ENCODE measurements at places on chromosomes 12 and 14.

DNA sequence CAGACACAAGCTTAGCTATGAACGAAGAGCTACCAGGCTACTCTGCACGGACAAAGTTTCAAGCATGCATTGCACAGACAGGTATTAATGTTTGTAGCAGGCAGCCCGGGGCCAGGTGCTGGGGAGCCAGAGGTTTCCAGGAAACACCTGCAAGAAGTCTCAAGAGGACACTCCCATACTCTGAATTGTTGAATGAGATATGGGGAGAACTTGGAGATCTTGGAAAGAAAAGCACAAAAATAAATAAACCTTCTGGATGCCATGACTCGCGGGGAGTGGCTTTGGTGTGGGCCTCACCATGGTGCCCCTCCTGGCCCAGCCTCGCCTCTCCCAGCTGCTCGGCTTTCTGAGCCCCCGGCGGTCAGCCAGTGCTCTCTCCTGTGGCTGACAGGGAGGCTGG lies 186.8 kb downstream of the TTC7B start:
- DNase-seq, result no peak

DNA sequence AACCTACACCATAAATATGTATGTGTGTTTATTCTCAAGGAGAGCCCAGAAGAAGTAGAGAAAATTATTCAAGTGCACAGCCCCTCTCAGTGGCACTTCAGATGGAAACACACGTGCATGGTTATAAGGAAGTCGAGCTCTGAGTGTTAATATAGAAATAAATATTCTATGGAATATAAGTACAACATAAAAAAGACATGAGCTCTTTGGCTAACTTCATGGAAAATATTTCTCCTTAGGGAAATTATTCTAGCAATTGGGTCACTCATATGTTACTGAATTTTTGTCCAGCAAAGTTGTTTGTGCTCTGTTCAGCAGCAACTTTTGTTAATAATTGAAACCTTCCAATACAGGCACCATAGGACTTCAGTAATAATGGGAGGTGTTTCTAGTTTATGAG lies 939.0 kb downstream of the LRFN5 start:
- no peak for DNase-seq

- DNase-seq, result no peak
Measured at GRCh38 chr14:96735526-96735925, 61.7 kb upstream of the VRK1 start.

DNA sequence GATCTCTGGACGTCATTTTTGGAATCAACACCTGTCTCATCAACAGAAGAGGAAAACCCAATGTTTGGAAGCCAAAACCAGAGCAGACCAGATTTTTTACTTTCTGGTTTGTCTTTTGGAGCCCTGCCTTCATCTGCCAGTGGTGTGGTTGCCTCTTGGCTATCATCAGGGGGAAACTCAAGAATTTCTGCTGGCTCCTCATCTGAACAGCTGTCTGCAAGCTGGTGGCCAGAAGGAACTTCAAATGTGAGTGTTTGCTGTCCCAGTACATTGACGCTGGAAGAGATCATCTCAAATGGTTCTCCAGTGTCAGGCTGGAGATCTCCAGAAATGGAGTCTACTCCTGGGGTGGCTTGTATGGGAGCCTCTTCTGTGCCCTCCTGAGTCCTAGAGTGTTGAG lies 13.8 kb downstream of the PLD4 start:
- no peak for DNase-seq

DNA sequence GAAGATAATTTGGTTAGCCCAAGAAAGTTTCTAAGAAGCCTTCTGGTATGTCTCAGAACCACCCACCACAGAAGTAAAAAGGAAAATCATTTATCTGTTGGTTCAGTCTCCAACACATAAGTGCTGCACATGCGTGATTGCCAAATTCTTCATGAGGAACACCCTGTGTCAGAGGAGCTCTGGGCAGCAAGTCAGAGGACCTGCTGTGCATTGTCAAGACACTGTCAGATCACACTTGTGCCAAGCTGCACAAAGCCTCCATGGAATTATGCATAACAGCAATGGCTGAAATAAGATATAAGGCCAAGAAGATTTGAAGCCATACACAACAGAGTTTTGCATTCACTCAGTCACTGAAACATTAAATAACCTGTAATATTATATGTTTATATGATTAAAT lies 1304.7 kb upstream of the FLRT2 start:
- DNase-seq, result no peak

- DNase-seq, result no peak
Measured at GRCh38 chr12:47820631-47821345, 1.1 kb upstream of the HDAC7 start.

DNA sequence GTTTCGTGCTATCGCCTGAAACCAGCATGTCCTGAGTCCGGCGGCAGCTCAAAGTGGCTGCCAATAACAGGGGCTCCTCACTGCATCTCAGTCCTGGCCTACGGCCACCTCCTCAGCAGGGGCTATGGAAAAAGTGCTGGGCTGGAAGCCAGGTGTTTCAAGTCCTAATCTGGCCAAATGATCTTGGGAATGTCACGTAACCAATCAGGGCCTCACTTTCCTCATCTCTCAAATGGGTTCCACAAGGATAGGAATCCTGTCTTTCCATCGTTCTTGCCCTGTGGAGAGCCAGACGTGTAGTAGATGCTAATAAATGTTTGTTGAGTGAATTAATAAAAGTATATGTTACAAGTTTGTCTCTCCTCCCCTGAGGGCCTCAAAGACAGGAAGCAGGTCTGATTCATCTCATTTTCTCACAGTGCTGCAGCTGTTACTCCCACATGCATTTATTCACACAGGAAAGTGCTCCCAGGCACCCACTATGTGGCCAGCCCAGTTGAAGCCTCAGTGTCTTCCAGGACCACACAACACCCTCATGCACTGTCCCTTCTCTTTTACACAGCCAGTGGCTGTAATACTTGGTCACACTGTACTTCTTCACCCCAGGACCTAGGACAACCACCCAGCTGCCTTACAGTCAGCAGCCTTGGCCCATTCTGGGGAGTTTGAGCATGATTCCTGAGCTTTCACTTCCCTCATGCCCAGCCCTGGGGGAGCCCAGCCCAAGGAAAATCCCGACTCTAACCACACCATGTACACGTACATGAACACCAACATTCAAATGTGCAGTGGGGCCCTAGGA lies 5.0 kb downstream of the CMKLR1 start:
- no peak for DNase-seq

DNA sequence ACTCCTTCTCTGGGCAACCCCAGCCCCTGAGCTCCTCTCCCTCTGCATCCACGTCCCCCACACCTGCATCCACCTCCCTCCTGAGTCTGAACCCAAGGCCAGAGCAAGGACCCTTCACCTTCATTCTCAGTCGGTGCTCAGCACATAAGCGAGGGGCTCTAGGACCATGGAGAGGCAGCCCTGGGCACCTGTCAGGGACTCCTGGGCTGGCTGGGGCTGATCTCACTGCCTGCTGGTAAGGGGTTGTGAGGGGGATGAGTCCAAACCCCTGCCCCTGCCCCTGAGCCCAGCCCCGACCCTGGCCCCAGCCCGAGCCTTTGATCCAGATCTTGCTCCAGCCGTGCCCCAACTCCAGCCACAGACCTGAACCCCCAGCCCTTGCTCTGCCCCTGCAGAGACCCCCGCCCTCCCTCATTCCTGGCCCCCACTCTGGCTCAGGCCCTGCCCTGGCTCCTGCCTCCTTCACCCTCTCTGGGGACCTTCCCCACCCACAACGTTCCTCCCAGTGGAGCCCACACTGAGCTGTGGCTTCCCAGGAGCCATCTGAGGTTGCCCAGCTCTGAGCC lies 888 bp upstream of the CCDC197 start:
- DNase-seq, result no peak

GRCh38 chr12:90548595-90548994 lies 406.4 kb downstream of the CCER1 start:
- no peak for DNase-seq

DNA sequence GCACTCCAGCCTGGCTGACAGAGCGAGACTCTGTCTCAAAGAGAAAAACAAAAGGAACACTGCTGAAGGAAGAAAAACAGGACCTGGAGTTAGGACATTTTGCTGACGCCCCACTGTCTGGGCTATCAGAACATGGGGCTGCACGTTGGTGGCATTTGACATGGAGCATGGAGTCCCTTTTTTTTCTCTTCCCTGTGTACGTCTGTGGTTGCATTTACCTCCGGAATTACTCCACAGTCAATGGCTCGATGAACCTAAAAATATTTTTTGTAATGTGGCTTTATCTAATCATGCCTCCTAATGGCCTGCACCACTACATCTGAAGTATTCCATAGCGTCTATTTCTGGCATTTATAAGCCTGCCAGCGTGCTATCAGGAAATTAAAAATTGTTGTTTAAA lies 30.7 kb downstream of the TESC start:
- no peak for DNase-seq

- no peak for DNase-seq
Measured at GRCh38 chr12:109963743-109964429, 32.3 kb downstream of the GIT2 start.

- DNase-seq, result no peak
Measured at GRCh38 chr12:64082866-64083268, 139.2 kb downstream of the KICS2 start.

- DNase-seq, result no peak
Measured at GRCh38 chr12:92468358-92469020, 234.3 kb upstream of the PLEKHG7 start.

GRCh38 chr14:93955850-93956481 lies 20.4 kb downstream of the ASB2 start:
- DNase-seq, result no peak

GRCh38 chr12:123089140-123089539 lies 61.8 kb downstream of the PITPNM2 start:
- no peak for DNase-seq

DNA sequence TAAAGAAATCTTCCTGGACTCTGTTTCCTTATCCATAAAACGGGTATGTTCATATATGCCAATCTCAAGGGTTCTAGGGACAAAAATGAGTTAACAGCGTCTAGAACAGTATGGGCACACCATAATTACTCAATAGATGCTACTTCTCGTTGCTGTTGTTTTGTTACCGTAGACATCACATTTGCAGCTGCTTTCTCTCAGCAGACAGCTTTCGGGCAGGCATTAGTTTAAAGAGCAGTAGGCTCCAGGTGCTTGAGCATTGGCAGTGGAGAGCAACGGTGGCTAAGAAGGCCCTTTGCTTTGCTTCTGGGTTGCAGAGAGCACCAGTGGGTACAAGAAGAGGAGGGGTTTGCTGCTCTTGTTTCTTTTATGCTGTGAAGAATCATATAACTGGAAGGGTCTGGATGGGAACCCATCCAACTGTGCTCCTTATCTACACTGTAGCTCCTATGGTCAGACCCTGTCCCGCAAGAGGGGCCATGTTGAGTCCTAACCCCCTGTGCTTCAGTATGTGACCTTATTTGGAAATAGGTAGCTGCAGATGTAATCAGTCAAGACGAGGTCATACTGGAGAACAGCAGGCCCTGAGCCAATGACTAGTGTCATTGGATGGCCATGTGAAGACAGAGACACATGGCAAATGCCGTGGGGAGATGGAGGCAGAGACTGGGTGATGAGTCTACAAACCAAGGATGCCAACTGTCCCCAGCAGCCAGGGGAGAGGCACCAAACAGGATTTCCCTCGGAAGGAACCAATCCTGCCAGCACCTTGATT lies 120.0 kb downstream of the RBM19 start:
- no peak for DNase-seq

- no peak for DNase-seq
Measured at GRCh38 chr12:129779033-129779432, 124.8 kb downstream of the TMEM132D start.

DNA sequence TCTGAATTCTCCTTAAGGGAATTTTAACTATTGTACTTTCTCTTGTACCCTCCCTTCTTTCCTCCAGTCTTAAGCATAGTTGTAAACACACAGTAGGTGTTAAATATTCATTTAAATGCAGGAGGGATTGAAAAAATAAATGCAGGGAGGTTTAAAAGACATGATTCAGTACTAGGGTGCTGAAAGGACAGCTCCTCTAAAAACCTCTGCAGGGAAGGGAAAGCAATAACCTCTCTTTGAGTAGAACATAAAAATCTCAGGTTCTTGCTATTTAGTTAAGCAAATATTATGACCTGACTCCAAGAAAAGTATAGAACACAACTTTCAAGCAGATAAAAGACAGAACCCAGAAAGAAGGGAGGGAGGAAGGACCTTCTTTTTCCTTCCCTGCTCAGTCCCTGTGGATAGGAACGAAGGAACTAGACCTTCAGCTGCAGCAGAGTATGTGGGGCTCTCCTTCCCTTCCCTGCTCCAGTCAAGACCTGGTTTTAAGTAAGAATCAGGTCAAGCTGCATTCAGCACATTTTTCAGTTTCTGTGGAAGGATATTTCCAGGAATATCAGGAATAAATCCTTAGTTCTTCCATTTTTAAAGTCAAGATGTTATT lies 4.7 kb downstream of the MAP3K9 start:
- no peak for DNase-seq

GRCh38 chr12:93167331-93167730 lies 210.4 kb upstream of the NUDT4 start:
- no peak for DNase-seq

DNA sequence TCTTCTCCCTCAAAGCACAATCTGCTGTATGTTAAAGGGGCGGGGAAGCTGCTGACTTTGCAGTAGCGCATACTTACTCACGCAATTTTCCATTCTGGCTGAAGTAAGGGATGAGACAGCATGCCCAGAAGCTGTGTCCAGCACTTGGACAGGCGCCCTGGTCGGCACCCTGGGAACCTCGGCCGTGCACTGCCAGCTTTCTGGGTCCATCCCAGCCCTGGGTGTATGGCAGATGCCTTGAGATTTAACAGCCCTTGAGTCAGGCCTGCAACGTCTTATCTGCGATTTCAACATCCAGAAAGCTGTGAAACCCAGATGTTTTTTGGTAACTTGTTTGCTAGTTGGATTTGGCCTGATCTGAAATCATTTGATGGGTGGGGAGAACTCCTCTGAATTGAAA lies 16.1 kb downstream of the EML1 start:
- no peak for DNase-seq

DNA sequence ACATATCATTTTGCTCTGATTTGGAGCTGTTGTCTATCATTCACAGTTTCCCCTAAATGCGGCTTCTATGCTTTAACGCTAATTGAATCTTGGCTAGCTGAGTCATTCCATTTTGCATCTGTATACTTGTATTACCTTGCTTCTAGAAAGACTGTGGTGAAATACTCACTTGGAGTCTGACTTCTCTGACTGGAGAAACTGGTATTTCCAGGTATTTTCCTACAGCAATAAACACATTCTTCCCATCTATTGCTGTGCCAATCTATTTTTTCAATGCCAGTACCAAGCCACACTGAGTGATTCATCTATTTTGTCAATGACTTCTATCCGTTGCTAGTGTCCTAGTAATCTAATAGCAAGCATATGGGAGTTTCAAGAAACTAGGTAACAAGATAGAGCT lies 76.0 kb upstream of the ST8SIA1 start:
- peak; percentile 97 for DNase-seq

DNA sequence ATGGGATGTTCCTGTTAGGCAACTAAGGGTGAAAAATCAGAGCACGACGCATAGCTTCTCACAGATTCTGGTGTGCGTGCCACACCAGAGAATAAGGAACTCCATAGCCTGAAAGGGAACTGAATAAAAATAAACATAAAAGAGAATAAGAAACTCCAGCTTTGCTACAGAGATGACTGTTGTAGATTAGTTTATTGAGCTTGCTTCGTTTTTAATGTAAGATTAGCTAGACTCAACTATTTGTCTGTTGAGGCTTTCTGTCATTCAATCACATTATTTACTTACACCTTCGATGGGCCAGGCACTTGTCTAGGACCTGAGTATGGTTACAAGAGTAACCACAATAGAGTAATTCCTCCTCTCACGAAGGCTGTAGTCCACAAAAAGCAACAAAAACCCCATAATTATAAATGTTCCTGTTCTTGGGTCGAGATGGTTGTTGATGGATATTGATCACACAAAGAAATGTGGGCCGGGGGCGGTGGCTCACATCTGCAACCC lies 807 bp upstream of the ZCCHC8 start:
- DNase-seq, result no peak

- DNase-seq, result no peak
Measured at GRCh38 chr14:81006266-81006665, 50.8 kb downstream of the TSHR start.

Data from epithelial cell of prostate (primary cell).